ENCODE measurements at places on chromosomes 4 and X. TPM values are rescaled to one million over a fixed set of nuclear protein-coding genes. Genes with fewer than 3 reads are reported as not detected.

GRCh38 chrX:30637874-30638815 is 15.1 kb upstream of the GK start:
- no peak for DNase-seq

GRCh38 chr4:5079581-5079980 is 28.3 kb downstream of the STK32B start:
- no peak for DNase-seq

DNA sequence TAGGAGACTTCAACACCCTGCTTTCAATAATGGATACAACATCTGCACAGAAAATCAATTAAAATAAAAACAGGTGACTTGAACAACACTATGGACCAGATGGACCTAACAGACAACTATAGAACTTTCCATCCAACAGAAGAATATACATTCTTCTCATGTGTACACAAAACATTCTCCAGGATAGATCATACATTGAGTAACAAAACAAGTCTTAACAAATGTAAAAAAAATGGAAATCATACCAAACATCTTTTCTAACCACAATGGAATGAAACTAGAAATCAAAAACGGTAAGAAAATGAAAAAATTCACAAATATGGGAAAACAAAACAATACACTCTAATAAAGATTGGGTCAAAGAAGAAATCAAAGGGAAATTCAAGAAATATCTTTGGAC is 24.7 kb downstream of the CYP2U1 start:
- DNase-seq, result no peak

DNA sequence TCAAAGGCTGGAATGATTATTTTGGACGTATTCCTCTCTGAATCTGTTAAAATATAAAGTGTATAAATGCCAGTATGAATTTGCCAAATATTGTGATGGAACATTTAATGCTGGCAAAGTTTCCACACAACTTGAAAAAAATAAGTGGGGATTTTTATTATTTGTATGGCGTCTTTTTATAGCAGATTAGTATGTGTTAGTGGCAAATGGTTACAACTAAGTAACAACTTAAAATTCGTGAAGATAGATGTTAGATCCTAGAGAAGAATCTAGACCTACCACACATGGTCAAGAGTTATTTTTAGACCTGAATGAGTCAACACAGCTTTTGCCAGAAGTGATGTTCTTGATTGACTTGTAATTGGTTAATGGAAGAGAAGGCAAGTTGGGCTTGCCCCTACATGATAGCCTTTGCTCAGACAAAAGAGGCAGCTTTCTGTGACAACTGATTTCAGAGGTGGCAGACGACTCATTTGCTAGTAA is 4.8 kb downstream of the CPE start:
- no peak for DNase-seq

DNA sequence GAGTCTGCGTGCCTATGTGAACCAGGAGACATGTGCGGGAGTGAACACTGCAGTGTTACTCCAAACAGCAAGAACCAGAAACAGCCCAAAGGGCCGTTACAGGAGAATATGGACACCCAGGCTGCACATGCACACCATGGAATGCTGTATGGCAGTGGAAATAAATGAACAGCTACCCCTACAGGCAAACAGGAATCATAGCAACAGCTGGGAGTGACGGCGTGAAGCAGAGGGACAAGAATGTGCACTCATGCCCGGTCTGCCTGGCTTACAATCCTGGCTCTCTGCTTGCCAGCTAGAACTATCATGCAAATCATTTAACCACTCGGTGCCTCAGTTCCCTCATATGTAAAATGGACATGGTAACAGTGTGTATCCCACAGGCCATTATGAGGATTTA is 16.6 kb downstream of the GPKOW start:
- DNase-seq, result peak; percentile 46

DNA sequence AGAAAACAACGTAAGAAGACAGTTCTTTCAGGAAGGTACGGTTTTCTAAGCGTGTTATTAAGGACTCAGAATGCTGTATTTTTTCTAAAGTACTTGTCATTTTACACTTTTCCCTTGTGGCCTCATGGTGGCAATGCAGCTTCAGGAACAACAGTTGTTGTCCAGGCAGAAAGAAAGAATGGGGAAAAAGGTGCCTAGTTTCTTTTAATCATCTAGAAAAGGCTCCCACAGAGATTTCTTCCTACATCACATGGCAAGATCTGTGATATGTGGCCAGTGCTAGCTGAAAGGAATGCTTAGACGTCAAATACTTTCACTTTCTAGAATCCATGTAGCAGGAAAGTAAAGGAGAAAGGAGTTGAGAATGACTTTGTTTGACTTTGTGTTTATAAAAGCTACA is 49.0 kb upstream of the TRAM1L1 start:
- DNase-seq, result no peak

DNA sequence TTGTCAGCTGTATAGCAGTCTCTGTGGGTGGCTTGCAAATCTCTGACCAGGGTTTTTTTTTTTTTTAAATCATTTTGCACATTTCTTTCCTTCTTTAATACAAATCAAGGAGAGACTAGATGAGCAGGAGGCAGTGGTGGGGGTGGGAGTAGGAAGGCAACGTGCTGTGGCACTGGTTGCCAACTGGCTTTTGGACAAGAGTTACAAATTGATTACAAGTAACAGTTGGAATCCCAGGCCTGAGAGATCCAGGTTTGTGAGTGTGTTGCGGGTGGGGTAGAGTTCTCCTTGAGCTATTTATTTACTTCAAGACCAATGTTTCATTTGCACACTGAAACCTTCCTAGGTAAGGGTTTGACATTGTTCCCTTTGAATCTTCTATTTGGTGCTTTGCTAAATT is 325.3 kb downstream of the AFF2 start:
- no peak for DNase-seq

- no peak for DNase-seq
Measured at GRCh38 chr4:42306221-42307109, 90.8 kb upstream of the SHISA3 start.

- no peak for DNase-seq
Measured at GRCh38 chr4:101515099-101515498, 167.8 kb upstream of the PPP3CA start.

- DNase-seq, result no peak
Measured at GRCh38 chrX:77450996-77451395, 3.8 kb downstream of the FGF16 start.

- no peak for DNase-seq
Measured at GRCh38 chr4:18025288-18025687, 3.7 kb upstream of the LCORL start.

DNA sequence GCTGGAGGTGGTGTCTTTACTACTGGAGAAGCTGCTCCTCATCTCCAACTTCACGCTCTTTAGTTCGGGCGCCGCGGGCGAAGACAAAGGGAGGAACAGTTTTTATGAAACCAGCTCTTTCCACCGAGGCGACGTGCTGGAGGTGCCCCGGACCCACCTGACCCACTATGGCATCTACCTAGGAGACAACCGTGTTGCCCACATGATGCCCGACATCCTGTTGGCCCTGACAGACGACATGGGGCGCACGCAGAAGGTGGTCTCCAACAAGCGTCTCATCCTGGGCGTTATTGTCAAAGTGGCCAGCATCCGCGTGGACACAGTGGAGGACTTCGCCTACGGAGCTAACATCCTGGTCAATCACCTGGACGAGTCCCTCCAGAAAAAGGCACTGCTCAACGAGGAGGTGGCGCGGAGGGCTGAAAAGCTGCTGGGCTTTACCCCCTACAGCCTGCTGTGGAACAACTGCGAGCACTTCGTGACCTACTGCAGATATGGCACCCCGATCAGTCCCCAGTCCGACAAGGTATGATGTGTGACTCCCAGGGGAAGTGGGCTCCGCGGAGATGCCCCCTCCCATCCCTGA is 634 bp downstream of the LRAT start:
- no peak for DNase-seq

GRCh38 chr4:158356301-158356700 is 146.0 kb downstream of the TMEM144 start:
- DNase-seq, result no peak

- DNase-seq, result no peak
Measured at GRCh38 chr4:35399912-35400311, 844.4 kb downstream of the ARAP2 start.

DNA sequence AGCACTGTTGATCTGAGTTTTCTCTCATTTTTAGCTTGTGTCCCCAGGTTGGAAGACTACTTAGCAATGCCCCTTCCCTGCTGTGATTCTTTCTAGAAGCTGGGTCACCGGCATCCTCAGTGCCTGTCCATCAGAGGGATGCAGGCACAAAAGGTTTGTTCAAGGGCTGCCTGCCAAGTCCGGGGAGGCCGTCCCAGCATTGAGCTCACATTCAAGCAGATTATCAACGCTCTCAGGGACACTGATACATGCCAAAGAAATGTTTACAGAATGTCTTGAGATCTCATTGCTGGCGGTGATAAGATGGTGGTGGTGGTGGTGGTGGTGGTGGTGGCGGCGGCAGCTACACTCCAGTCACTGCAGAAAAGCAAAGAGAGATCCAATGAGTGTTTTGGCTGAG is 79.6 kb upstream of the VCX3A start:
- DNase-seq, result no peak

- DNase-seq, result no peak
Measured at GRCh38 chrX:30830326-30830943, 58.6 kb downstream of the TAB3 start.

- no peak for DNase-seq
Measured at GRCh38 chr4:152165846-152166245, 370.0 kb downstream of the FBXW7 start.

- DNase-seq, result no peak
Measured at GRCh38 chr4:180695851-180696250, 1547.4 kb upstream of the TENM3 start.

GRCh38 chrX:47749185-47749967 is 87.3 kb upstream of the ZNF81 start:
- DNase-seq, result no peak

DNA sequence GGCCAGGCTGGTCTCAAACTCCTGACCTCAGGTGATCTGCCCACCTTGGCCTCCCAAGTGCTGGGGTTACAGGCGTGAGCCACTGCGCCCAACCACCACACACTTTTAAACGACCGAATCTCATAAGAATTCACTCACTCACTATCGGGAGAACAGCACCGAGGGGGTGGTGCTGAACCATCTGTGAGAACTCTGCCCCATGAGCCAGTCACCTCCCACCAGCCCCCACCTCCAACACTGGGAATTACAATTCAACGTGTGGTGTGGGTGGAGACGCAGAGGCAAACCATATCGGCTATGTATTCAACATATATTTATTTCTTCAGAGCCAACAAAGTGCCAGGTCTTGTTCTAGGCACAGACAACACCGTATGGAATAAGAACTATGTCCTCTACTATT is 3.6 kb downstream of the TLR3 start:
- DNase-seq, result no peak

- no peak for DNase-seq
Measured at GRCh38 chrX:38878641-38879340, 77.5 kb downstream of the MID1IP1 start.

GRCh38 chr4:40991908-40992307 is 222.4 kb downstream of the APBB2 start:
- DNase-seq, result no peak

DNA sequence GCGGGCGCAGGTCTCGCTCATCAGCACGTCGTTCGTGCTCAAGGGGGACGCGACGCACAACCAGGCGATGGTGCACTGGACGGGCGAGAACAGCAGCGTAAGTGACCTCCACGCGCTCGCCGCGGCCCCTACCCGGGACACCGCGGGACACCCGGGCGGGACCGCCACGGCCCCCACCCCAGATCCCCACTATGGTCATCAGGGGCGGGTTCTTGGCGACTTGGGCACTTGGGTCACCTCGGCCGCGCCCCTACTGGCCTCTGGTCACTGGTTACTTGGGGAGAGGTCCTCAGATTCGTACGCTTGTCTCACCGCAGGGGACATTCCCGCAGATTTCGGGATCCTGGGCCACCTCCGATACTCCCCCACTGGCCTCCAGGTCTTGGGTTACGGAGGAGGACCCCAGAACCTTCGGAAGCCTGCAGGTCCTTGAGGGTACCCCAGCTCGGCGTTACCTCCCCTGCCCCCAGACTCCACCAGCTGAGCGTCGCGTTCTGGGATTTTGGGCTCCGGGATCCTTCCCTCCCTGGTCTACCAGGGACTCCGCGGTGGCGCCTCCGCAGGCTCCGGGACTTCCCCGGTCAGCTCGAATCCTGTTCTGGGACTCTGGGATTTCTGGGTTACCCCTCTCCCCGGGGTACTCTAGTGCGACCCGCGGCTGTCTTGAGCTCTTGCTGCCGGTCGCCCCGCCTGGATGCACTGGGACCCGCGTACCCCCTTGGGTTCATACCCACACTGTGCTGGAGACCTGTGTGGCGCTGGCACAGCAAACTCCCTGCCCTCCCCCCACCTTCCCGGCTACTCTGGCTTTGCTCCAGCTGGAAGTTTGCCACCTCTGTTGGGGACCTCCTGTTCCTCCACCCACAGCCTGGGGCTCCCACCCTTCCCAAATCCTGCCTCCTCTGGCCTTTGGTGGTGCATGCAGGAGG is 956 bp downstream of the SORCS2 start:
- DNase-seq, result no peak

GRCh38 chr4:7103607-7104365 is 35.9 kb upstream of the GRPEL1 start:
- DNase-seq, result peak; percentile 87

- DNase-seq, result peak; percentile 7
Measured at GRCh38 chrX:5431823-5432222, 796.8 kb downstream of the NLGN4X start.

DNA sequence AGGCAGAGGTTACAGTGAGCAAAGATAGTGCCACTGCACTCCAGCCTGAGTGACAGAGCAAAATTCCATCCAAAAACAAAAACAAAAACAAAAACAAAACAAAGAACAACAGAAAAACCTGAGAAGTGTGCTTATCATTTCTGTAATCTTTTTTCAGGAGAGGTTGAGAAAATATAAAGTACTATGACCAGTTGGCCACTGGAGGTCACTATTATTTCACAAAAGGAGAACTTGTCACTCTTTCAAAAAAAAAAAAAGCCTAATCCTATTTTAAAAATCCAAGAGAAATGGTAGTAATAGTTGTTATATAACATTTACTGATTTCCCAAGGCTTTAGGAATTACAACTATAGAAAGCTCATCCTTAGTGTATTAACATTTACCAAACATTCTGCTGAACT is 24.9 kb upstream of the RNF150 start:
- DNase-seq, result peak; percentile 18

The PDLIM3 gene
- 3.6 TPM for total RNA-seq

The LAMTOR3 gene
- total RNA-seq, result 33.6 TPM

The GAGE12J gene
- not detected for total RNA-seq

The PRRG3 gene
- not detected for total RNA-seq

The XPNPEP2 gene
- total RNA-seq, result 0.32 TPM

The PCDH7 gene
- 19.1 TPM for total RNA-seq

The GAGE13 gene
- not detected for total RNA-seq

The SLAIN2 gene
- total RNA-seq, result 46.6 TPM

The FAM53A gene
- 5.2 TPM for total RNA-seq

All from Caco-2 (cell line).